Heart right ventricle (tissue), 16 donors: ENCODE measurements at places on chromosomes 5 and 9. TPM values are rescaled to one million over a fixed set of nuclear protein-coding genes. Genes with fewer than 3 reads are reported as not detected.

DNA sequence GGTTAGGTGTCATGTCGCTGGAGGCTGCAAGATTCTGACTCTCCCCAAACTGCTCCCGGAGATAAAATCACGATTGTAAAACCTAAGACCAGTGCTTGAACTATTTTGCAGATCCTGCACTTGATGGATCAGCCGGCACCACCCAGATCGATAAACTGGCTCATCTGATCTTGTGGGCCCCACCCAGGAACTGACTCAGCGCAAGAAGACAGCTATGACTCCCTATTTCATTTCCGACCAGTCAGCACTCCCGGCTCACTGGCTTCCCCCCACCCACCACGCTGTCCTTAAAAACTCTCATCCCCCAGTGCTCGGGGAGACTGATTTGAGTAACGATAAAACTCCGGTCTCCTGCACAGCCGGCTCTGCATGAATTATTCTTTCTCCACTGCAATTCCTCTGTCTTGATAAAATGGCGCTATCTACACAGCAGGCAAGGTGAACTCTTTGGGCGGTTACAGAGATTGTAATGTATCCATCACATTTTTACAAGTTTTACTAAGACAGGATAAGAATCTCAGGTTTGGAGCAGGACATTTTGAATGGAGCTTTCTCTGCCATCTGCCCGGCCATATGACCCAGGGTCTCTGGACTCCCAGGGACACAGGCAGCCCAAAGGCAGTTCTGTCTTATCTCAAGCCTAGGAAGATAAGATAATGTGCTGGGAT is 10.6 kb upstream of the PPP1R26 start:
- DNase-seq, result no peak

DNA sequence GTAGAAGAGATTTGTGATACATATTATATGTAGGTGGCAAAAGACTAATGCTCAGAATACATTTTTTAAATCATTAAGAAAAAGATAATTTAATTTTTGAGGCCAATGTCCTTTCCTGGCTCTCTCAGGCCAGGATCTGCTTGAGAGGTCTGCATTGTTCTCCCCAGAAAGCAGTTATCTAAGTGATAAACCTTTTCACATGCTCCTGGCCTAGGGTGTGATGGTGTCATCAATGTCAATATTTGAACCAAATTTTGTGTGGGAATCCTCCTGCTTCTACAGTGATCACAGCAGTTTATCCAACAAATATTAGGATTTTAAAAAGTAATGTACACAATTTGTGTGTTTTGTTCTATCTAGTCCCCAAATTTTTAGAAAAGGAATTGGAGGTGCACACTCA is 166.6 kb downstream of the DIRAS2 start:
- DNase-seq, result no peak

DNA sequence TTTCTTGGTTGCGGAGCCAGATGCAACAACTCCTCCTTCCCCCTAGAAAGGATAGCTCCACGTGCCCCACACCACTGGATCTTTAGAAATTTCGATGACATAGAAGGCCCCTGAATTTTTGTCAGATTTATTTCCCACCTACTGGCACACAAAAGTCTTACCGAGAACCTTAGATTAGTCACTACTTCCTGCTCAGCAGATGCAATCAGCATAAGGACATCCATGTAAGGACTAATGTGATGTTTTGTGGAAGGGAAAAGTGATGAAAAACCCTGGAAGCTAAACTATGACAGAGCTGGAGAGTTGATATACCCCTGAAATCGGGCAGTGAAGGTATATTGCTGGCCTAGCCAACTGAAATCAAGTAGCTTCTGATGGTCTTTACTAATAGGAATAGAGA is 125.5 kb upstream of the NFIL3 start:
- no peak for DNase-seq

DNA sequence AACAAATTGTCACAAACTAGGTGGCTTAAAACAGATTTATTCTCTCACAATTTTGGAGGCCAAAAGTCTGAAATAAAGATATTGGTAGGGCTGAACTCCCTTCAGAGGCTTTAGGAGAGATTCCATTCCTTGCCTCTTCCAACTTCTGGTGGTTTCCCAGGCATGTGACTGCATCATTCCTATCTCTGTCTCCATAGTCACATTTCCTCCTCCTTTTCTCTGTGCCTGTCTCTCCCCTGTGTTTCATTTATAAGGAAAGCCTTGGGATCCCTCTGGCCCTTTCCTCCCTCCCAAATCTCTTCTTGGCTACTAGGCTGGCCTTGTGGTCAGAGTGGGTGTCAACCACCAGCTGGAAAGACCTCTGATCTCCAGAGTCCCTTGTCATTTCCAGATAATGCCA is 78.2 kb downstream of the SNX18 start:
- no peak for DNase-seq

DNA sequence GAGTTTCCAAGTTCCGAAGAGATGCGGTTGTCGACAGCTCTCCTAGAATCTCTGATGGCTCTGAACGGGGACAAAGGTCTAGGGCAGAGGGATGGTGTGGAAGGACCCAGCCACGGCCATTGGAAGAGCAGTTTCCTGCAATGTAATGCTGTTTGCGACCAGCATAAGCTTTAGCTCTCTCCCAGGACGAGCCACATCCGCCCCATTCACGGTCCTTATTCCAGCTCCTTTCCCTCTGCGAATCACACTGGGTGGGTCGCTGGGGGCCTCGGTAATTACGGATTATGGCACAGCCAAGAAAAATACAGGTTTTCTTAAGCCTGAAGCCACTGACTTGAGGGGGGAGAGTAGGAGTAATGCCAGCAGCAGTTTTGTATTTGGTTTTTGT is 22.7 kb downstream of the ANXA2R start:
- no peak for DNase-seq

Gene GKAP1
- 19.9 TPM for total RNA-seq

Gene SLC25A51
- total RNA-seq, result 26.5 TPM
